ENCODE measurements at places on chromosomes 16 and 17. TPM values are rescaled to one million over a fixed set of nuclear protein-coding genes. Genes with fewer than 3 reads are reported as not detected.

Gene LYRM9
- 16.6 TPM for total RNA-seq

Gene CBX4
- total RNA-seq = 64.7 TPM

Gene C17orf78
- total RNA-seq = not detected

Gene ACSM2A
- total RNA-seq = not detected

Gene KCNH6
- not detected for total RNA-seq

Gene GNG13
- not detected for total RNA-seq

Gene P2RX5
- total RNA-seq = 16.0 TPM

Gene CCL4L2
- total RNA-seq = not detected

Gene RPS6KB1
- 57.2 TPM for total RNA-seq

Gene SPHK1
- 0.67 TPM for total RNA-seq

Gene ADGRG3
- not detected for total RNA-seq

Gene INCA1
- 0.36 TPM for total RNA-seq

Gene CDH8
- not detected for total RNA-seq

Gene TEKT5
- total RNA-seq = not detected

Gene CCL15
- total RNA-seq = not detected

Gene NIP7
- total RNA-seq = 31.9 TPM
